EH (cell line): ENCODE measurements at places on chromosomes 2 and 18.

DNA sequence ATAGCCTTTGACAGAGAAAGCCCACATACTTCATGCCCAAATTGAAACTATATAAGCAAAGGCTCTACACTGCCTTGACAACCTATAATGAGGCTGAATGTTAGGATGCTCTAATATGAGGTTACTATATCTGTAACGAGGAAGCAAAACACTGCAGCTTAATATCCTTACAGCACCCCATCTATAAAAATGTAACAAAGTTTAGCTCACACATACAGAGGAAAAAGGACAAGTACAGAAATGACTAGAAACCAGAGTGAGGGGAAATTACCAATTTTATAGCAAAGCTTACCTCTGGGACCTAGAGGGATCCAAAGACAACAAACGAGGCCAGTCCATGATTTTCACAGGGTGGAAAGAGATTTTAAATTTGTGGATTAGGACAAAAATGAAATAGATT, 138.5 kb downstream of the COL4A4 start:
- no peak for DNase-seq

DNA sequence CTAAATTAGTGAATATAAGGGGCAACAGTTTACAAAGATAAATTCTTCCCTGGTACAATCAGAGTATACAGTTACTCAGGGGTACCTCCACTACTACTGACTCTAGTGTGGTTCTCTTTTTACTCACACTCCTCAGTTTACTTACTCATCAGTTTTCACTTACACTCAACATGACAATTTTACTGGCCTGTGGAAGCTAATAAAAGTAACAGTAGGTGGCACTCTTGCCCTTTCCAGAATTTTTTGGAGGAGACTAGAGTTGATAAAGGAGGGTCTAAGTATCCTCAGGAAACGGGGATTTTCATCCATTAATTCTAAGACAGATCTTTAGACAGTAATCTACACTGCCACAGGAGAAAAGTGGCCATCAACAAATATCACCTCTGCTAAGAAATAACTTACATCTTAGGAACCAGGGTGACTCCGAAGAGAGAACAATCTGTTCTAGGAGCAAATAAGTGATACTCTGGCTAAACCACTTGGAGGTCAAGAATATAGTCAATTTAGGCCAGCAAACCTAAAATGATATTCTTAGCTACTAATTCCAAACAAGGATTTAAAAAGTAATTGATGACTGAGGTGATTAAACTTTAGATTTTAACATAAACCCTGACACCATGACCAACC, 61.3 kb downstream of the ATL2 start:
- peak; percentile 66 for DNase-seq

DNA sequence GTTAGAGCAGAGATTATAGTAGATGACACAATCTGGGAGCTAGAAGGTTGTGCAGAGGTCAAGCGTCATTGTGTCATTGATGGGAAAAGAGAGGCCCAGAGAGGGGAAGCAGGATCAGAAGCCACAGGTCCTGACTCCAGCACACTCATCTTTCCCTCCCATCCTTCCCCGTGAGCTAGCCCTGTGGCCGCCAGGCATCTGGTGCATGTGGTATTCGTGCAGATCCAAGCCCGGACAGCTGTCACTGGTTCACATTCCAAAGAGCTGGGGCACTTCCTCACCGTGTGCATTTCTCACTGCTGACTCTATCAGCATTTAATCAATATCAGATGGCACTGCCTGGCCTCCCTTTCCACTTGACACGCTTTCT, 94.1 kb upstream of the THOC1 start:
- peak; percentile 99 for DNase-seq

DNA sequence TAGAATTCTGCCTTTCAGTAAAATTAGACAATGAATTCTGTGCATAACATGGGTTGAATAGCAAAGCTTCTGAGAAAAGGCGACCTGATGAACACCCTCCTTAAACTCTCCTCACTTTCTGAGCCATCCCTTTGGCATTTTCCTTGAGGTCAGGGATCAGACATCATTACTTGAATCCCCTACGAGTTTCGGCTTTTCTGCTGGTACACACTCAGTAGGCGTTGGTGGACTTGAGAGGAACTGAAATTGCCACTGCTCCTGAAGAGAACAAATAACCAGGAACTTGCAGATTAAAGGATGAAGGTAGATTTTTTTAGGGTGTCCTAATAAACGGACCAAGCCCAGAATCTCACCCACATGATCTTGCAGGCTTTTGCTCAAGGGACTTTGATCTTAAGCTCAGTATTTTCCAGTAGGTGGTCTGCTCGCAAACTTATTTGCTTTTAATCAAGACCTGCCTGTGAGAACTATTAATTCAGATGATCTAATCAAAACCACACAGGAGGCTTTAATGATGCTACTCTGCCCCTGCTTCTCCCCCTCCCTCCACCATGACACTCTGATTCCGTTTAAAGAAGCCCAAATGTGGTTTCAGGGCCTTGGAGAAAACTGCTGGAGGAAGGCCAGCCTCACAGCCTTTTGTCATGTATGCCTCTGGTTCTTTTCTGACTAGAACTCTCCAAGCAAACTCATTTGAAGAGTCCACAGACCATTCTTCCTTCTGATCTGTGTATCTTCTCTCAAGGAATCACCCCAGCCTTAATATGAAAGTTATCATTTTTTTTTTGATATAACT, 124.9 kb downstream of the PRKCE start:
- peak; percentile 69 for DNase-seq

DNA sequence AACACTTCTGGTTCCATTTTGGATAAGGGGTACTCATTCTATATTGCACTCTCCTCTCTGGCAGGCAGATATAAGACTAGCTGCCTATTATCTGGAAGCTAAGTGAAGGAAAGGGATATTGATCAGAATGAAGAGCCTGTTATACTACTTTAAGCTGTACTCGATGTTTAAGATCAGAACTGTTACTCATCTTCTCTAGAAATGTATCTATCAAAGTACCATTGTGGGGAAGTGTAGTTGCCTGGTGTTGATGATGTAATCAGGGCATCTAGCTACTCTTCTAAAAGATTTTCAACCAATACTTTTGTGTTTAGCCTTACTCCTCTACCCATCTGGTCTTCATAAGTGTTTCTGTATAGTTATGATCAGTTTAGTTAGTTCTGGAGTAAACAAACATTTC, 5.8 kb downstream of the CAMKMT start:
- DNase-seq: no peak

DNA sequence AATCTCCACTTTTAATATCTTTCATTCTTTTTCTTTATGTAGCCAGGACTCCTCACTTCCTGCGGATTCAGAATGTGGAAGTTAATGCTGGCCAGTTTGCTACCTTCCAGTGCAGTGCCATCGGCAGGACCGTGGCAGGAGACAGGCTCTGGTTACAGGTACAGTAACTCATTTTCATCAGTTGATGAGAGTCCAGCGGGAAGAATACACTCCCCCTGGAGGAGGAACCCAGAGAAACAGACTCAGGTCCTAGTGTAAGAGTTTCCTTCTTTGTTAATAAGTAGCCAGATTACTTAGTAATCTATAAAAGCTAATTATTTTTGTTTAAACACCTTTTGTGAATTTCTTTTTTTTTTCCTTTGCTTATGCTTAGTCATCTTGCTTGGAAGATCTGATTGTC, 359.4 kb downstream of the PTPRM start:
- no peak for DNase-seq

DNA sequence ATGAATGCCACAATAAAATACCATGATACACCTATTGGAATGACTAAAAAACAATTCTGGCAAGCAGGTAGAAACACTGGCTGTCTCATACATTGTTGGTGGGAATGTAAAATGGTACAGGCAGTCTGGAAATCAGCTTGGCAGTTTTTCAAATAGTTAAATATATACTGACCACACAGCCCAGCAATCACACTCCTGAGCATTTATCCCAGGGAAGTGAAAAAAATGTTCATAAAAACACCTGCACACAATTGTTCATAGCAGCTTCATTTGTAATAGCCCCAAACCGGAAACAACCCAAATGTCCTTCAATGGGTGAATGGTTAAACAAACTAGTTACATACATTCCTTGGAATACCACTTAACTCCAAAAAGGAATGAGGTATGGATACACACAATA, 137.2 kb downstream of the TFCP2L1 start:
- DNase-seq: no peak

DNA sequence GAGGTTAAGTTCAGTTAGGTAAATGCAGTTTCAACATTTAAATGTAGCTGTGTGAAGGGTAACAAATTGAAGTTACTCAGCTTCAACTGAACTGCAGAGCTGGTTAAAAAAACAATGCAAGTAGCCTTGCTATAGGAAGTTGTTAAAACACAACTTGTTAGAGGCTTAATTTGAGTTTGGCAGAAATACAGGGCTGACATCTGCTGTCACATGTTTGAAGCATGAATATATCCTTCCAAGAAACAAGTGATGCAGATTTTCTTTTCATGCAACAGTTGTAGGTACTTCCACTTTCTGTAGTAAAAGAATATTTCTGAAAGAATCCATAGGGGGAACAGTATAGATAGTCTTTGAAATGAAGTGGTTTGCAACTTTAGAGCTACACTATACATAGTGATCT, 208.7 kb upstream of the RASGRP3 start:
- peak; percentile 76 for DNase-seq

GRCh38 chr18:13577091-13577697, 149.2 kb downstream of the FAM210A start:
- peak; percentile 62 for DNase-seq

GRCh38 chr2:58866040-58866439, 624.9 kb upstream of the FANCL start:
- DNase-seq: no peak

DNA sequence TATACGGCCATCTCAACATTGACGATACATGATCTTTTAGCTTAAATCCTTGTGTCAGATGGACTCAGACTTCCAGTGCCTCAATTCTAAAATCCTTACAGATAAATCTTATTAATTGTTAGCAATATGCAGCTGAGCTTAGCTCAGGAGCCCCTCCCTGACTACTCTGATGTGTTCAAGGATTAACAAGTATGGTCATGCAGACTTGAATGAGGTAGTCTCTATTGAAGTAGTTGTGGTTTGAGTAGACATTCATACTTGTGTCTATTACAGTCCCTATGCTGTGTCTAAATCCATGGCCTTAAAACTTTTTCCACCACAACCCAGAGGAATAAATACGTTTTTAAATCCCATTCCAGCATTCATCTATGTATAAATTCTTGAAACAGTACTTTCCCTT, 119.5 kb downstream of the NUP35 start:
- DNase-seq: no peak

- no peak for DNase-seq
These were observed 60.4 kb upstream of the NABP1 start for GRCh38 chr2:191617575-191617974.

GRCh38 chr18:79425569-79425886, 29.8 kb downstream of the NFATC1 start:
- DNase-seq: no peak

GRCh38 chr18:76444446-76445105, 50.5 kb downstream of the ZNF516 start:
- no peak for DNase-seq

DNA sequence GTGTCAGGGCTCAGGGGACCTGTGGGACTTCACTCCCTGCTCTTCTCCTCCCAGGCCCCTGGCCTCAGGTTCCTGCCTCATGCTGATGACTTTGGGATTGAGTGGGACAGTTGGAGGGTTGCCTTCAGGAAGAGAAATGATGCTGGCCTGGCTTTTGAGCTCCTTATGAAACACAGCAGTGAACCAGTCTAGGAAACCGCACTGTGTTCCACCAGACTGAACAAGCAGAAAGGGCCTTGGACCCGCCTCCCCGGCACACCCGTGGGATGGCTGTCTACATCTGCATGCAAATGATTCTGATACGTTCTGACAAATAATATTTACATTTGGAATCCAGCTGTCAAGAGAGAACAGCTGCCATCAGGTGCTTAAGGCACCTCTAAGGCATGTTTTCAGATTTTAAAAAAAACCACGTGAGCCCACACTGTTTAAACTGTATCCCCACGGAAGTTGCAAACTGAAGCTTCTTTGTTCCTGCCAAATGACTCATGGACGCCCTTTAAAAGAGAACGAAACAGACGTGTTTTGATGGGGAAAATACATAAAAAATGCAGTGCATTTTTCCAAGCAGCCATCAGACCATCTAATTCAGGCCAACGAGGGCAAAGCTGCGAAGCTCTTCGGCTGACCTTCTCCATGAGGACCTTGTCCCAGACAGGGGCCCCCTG, 27.6 kb upstream of the ASAP2 start:
- peak; percentile 88 for DNase-seq

DNA sequence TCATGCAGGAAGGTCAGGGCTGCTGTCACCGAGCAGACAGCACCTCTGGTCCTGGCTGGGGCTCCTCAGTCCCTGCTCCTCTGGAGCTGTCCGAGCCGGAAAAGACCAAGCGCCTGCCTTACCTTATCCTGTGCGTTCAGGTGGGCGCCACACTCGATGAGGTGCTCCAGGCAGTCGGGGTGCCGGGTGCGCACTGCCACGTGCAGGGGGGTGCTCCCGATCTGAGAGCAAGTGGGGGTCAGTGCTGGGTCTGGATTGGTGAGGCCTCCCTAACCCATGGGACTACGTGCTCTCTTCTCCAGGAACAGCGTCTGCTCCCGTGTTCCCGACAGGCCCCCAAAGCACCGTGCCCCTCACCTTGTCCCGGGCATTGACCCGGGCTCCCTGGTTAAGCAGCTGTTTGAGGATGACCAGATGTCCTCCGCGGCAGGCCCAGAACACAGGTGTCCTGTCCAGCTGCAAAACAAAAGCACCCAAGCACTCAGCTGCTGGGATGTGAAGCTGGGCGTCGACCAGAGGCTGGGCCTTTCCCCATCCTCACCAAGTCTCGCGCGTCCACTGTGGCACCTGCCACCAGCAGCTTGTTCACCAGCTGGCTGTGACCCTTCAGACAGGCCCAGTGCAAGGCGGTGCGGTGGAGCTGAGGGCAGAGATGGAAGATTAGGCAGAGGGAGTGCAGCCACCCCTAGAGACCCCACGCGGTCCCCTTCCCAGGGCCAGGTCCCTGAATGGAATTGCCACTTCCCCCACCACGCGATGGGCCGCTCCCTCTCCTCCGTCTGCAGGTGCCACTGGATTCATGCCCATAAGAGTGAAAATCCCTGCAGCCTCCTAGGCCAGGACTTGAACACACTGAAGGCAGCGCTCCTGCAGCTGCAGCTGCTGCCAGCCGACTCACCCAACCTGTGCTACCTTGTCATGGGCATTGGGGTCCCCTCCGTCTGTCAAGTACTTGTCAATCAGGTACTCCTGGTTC, 3.7 kb downstream of the ANKRD23 start:
- DNase-seq: no peak

DNA sequence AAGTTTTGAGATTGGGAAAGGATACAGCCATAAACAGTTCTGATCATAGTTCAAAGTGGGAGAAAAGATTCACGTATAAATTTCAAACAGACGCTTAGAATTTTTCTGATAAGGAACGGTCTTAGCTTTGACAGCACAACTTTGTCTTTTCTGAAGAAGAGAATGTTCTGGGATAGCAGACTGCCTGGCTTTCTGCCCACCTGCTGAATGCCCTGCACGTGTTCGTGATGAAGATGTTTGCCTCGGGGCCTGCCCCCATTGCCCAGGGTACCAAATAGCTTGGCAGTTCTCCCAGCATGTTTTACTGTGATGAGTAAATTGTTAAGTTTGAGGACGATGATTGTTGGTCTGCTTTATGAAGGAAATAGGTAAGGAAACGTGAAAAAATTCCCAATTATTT, 4.6 kb downstream of the MRPL33 start:
- peak; percentile 89 for DNase-seq
